ENCODE measurements at places on chromosomes 1 and 21.

DNA sequence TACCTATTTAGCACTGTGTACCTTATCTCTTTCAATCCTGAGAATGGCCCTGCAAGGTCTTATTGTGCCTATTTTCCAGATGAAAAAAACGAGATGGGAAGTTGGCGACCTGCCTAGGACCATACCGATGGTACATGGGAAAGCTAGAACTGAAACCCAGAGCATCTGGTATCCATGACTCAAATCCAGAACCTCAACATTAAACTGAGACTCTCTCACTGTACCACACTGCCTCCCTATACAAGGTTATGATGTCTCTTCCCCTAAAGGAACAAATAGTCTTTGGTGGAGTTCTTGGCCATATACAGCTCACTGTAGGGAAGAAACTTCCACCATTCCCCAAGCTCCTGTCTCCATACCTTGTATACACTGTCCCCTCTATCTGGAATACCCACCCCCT, 110.7 kb downstream of the TNR start:
- DNase-seq, result no peak

- DNase-seq, result no peak
Observed at GRCh38 chr1:41740630-41741239, 178.0 kb downstream of the HIVEP3 start.

DNA sequence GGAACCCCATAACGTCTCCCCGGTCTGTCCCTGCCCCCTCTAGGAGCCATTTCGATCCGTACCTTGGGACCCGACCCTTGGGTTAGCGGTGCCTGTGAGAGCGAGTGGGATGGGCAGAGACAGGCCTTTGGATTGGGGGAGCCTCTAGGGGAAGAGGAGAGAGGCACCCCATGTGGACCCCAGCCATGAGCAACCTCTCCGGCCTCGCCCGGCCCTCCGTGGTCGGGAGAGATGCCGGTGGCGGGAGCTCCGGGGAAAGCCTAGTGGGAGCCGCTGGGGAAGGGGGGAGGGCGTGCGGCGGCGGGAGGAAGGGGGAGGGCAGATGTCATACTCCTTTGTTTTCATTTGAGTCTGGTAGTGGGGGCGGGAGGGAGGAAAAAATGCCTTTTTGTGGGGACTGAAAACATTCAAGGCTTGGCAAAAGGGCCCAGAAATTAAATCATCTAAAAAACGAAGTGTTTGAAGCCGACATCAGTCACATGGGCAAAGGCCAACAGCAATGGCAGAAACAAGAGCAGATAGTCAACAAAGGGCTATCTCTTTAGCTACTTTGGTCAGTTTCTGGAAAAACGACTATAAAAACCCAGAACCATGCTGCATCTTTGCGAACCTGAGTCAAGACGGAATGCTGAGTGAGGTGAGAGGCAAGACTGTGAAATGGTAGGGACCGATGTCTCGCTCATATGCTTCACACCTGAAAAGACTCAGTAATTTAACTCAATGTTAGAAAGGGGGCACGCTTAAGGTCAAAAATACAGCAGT, 758 bp downstream of the PTBP2 start:
- DNase-seq, result no peak

DNA sequence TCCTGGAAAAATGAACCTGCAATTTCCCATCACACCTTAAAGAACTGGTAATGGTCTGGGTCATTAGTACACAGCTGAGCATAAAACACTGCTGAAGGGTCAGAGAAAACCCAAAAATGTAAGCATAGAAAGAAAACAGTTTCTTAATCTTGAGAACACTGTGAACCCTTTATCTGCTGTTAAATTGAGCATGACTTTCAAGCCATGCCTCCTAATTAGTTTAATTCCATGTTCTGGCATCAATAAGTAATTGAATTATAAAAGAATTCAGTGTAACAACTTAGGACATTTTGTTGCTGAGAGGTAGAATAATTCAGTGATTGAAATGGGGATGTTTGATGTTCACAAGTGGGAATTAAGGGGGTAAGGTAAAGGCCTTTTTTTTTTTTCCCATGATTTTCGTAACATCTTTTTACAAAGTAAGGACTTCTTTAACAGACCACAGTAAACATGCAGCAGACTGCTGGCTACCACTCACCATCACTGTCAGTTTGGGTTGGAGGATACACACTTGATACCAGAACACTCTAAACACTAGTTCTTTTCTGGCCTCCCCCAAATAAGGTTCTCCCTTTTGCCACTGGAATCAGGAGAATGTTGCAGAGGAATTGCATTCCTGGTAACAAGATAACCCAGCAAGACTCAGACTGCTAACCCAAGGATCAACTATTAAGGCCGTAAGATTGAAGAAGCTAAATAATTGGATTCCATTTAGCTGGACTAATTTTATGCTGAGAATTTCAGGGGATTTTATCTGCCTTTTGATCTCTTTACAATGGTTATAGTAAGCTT, 3.0 kb downstream of the RWDD3 start:
- DNase-seq, result no peak

DNA sequence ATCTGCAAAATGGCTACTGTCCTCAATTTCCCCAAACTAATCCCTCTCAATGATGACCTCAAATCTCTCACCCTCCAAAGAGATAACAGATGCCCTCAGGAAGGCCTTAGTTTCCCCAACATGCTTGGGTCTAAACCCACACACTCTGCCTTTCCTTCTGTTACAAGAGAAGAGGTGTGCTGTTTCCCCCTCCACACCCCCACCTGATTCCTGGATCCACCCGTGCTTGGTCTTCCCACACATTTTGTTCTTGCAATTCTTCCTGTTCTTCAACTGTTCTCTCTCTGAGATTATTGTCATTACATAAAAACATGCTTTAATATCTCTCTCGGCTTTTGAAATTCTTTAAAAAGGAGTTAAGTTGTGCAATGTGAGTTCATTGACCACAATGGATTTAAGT, 5.7 kb upstream of the CBR3 start:
- DNase-seq, result no peak

- no peak for DNase-seq
Observed at GRCh38 chr1:212628813-212629415, 20.4 kb downstream of the ATF3 start.

GRCh38 chr21:34331726-34332125, 32.1 kb upstream of the KCNE2 start:
- no peak for DNase-seq
